ENCODE measurements at places on chromosomes 1 and 21.
A peak's percentile ranks its signal among the peaks of the same experiment; 100 is the strongest.

DNA sequence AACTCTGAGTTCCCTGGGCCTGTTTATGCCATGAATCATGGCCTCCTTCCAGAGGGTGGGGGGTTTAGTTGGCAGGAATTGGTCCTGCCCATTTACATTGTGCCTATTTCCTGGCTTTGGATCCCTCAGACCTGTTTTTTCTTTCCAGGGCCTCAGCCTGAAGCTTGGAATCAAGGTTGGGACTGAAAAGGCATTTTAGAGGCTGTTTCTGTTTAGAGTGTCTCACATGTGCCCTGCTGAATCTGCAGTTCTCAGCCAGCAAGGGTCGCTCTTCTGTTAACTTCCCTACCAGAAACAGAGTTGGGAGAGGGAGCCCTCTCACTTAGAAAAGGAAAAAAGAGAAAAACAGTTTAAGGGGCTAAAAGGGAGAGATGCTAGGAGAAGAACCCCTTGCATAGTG, 191.1 kb downstream of the PTPRC start:
- DNase-seq = no peak
- peaks cover 1% of the 10 kb centered on the region for H3K36me3 ChIP-seq
- no peak overlapping the region for H3K27ac ChIP-seq
- no peaks in the 10 kb centered on the region for H3K27me3 ChIP-seq

DNA sequence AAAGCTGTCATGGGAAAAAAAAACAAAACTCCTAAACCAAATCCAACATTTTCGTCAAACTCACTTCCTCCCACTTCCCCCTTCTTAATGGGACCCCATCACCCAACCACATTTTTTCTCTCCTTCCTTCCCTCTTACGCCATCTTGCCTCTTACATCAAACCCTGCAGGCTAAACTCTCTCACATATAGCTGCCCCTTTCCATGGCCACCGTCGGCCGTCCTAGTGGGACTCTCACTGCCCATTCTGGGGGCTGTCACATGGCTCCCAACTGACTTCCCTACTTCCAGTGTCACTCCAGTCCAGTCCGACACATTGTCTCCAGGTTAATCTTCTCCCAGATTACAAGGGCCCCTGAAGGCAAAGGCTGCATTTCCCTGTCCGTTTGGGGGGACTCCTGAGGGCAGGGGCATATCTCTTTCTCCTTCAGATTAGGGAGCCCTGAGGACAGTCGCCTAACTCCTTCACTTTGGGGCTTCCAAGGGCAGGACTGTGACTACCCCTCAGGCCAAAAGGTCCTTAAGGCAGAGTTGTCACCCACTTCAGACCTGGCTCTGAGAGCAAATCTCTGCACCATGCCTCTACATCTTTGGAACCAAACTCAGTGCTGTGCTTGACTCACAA, 658 bp downstream of the UBXN11 start:
- H3K27me3 ChIP-seq = no peaks in the 10 kb centered on the region
- DNase-seq = no peak
- H3K27ac ChIP-seq = peak overlapping the region; percentile 99
- peak overlapping the region; percentile 95 for H3K4me3 ChIP-seq
- H3K36me3 ChIP-seq = peaks cover 3% of the 10 kb centered on the region

- DNase-seq = peak; percentile 48
- H3K4me3 ChIP-seq = peak overlapping the region; percentile 39
- H3K27me3 ChIP-seq = no peaks in the 10 kb centered on the region
- H3K27ac ChIP-seq = no peak overlapping the region
- peaks cover 9% of the 10 kb centered on the region for H3K4me1 ChIP-seq
Observed at GRCh38 chr1:214637722-214638458, 34.9 kb downstream of the CENPF start.

GRCh38 chr1:30830537-30830936, 73.0 kb upstream of the LAPTM5 start:
- H3K27ac ChIP-seq = no peak overlapping the region
- H3K27me3 ChIP-seq = peaks cover 47% of the 10 kb centered on the region
- no peak for DNase-seq

- H3K4me1 ChIP-seq = peaks cover 5% of the 10 kb centered on the region
- H3K27me3 ChIP-seq = peaks cover 12% of the 10 kb centered on the region
- peak; percentile 69 for DNase-seq
- H3K4me3 ChIP-seq = peak overlapping the region; percentile 56
Observed at GRCh38 chr1:32612189-32612881, 38.0 kb downstream of the ZBTB8OS start.

DNA sequence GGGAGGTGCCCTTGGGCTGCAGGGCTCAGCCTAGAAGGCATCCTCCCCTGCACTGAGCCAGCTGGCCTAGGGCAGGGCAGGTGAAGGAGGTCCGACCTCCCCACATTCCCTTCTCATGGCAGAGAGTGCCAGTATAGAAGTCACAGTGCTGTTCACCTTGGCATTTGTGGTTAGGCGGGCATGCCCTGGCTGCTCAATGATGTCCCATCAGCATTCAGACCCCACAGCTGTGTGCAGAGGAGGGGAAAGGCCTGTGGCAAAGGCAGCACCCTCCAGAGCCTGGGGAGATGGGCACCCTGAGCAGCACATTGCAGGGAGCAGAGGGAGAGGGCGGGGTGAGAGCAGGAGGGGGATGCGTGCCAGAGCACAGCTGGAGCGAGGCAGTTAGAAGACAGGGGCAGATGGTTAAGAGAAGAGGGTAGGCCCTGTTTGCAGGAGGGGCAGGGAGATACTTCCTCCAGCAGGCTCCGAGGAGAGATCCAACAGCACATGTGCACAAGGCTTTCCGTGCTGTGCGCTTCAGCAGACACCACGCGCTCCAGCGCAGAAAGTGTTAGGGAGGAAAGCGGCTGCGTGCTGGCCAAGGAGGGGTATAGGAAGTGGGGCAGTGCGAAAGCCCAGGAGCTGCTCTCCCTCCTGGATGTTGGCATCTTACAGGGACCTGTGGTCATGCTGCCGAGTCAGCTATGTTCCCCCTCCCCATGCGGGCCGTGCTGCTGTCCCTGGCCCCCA, 43.7 kb upstream of the COL6A1 start:
- no peaks in the 10 kb centered on the region for H3K36me3 ChIP-seq
- H3K4me3 ChIP-seq = no peak overlapping the region
- DNase-seq = no peak
- H3K4me1 ChIP-seq = no peaks in the 10 kb centered on the region
- no peak overlapping the region for H3K27ac ChIP-seq

GRCh38 chr1:198677871-198678270, 39.0 kb downstream of the PTPRC start:
- DNase-seq = no peak
- peaks cover 89% of the 10 kb centered on the region for H3K4me1 ChIP-seq
- peaks cover 64% of the 10 kb centered on the region for H3K36me3 ChIP-seq
- H3K4me3 ChIP-seq = peak overlapping the region; percentile 74
- H3K27ac ChIP-seq = peak overlapping the region; percentile 88

DNA sequence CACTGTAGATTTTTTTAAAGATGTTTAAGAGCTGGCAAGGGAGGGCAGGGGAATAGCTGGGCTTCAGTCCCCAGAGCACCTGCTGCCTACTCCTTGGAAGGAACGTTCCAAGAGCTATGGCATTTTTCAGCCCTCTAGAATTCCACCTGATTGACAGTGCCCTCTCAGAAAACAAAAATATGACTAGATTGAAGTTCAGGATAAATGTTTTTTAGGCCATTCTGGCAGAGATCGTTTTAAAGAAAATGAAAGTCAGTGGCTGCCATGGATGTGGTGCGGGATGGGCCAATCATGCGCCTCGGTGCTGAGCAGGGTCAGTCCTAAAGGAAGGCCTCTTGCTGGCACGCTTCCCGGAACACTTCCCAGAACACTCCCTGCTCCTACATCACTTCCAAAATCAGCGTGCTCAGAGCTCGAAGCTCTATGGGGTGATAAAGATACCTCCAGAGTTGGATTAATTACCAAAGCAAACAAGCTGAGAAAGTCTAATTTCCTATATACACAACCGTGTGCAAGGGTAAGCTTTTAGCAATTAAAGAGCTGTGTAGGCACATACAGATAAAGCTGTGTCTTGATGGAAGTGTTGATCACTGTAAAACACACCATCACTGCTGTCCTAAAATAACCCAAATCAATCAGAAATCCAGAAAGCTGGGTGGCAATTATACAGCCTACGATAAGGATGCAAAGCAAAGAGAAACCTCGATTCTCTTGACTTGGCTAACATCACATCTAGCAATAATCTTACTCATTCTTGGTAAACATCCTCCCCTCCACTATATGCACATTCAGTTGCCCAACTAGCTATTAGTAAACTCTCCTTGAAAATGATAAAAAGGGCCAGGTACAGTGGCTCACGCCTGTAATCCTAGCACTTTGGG, 34.6 kb downstream of the TGFBR3 start:
- no peak overlapping the region for H3K27ac ChIP-seq
- H3K36me3 ChIP-seq = no peaks in the 10 kb centered on the region
- DNase-seq = no peak
- no peaks in the 10 kb centered on the region for H3K4me1 ChIP-seq

GRCh38 chr21:29786496-29787360, 153.1 kb downstream of the GRIK1 start:
- no peak for DNase-seq
- no peak overlapping the region for H3K27ac ChIP-seq
- H3K4me3 ChIP-seq = no peak overlapping the region
- H3K4me1 ChIP-seq = no peaks in the 10 kb centered on the region
- H3K27me3 ChIP-seq = no peaks in the 10 kb centered on the region
- no peaks in the 10 kb centered on the region for H3K36me3 ChIP-seq

- H3K27ac ChIP-seq = no peak overlapping the region
- no peak overlapping the region for H3K4me3 ChIP-seq
- H3K4me1 ChIP-seq = peaks cover 23% of the 10 kb centered on the region
- H3K27me3 ChIP-seq = peaks cover 6% of the 10 kb centered on the region
Observed at GRCh38 chr1:169461390-169462000, 24.2 kb downstream of the SLC19A2 start.

- no peak overlapping the region for H3K27ac ChIP-seq
- H3K4me3 ChIP-seq = peak overlapping the region; percentile 1
- DNase-seq = peak; percentile 55
- no peaks in the 10 kb centered on the region for H3K36me3 ChIP-seq
- peaks cover 43% of the 10 kb centered on the region for H3K27me3 ChIP-seq
Observed at GRCh38 chr1:44707959-44708831, 22.8 kb downstream of the RNU5D-1 start.

- H3K27ac ChIP-seq = no peak overlapping the region
- no peak overlapping the region for H3K4me3 ChIP-seq
- H3K27me3 ChIP-seq = peaks cover 63% of the 10 kb centered on the region
- no peaks in the 10 kb centered on the region for H3K36me3 ChIP-seq
- peaks cover 11% of the 10 kb centered on the region for H3K4me1 ChIP-seq
Observed at GRCh38 chr1:85582687-85583591, 2.4 kb downstream of the CCN1 start.

DNA sequence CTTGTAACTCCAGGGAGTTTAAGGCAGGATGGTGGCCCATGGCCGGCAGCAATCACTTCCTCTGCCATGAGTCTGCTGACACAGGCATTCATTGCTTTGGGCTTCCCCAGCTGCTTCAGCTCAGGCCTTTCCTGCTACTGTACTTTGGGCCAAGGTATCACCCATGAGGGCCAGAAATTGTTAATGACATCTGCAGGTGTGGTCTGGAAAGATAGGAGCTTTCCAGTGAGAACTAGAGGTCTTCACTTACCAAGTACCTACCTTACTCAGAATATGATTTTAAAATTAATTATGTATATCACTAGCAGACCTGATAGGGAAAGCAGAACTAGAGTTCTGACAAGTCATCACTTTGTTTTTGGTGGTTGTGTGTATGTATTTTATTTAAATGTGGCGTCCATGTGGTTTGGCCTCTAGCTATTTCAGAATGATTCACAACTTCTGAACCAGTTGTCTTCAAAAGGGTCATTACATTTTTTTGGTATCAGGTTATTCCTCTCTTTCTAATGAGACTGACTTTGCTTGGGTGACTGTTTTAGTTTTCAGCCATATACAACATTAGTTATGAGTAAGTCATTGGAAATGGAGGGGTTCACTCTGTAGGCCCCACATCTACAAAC, 2.7 kb downstream of the RGL1 start:
- peaks cover 26% of the 10 kb centered on the region for H3K27me3 ChIP-seq
- H3K36me3 ChIP-seq = no peaks in the 10 kb centered on the region
- no peak for DNase-seq
- H3K4me1 ChIP-seq = peaks cover 20% of the 10 kb centered on the region

DNA sequence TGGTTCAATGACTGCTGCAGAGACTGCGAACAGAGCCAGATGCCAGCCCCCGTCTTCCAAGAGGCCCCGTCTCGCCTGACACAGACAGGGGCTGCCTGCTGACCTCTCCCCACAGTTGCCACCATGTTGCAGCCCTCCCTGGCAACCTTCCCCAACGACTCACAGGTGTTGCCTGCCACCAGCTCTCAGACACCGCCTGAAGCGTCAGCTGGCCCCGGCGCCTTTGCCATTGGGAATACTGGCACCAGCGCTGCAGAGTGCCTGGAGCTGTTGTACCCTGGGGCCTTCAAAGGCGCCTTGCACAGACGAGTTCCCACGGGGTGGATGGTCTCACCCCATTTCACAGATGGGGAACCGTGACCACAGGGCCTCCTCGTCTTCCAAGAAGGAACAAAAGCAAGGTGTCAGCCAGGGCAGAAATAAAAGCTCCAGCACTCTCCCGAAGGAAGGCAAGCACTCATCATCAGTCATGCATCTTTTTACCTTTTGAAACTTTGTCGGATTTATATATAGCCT, 167.0 kb downstream of the ADSS2 start:
- H3K36me3 ChIP-seq = no peaks in the 10 kb centered on the region
- no peak overlapping the region for H3K4me3 ChIP-seq
- H3K27ac ChIP-seq = no peak overlapping the region
- no peak for DNase-seq
- H3K27me3 ChIP-seq = peaks cover 11% of the 10 kb centered on the region

DNA sequence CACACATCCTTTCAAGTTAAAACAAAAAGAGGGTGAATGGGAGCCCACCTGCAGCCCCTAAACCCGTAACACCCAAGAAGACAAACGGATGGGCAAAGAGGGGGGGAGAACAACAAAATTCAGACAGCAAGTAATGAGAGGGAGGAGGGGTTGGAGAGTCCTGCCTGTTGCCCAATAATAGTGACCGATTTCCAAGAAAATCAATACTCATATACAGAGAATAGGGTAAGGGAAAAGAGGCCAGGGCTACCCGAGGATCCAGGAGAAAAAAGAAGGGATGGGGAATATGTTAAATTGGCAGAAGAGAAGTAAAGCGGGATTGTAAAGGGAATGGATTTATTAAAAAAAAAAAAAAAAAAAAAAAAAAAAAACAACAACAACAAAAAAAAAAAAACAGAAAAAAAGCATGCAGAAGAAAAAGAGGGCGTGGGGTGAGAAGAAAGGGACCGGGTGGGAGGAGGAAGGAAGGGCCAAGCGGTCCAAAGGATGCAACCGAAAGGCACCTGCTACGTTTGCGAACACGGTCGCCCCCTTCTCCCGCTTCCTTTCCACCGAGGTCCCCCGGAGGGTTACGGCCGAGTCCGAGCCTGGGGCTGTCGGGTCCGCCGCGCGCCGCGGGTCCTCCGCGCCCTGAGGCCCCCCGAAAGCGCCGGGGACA, 930 bp downstream of the SLC30A10 start:
- H3K4me3 ChIP-seq = peak overlapping the region; percentile 51
- no peak for DNase-seq
- peaks cover 10% of the 10 kb centered on the region for H3K4me1 ChIP-seq
